Hematopoietic multipotent progenitor cell treated with erythropoietin and hydrocortisone succinate and interleukin-3 and kit ligand, for 15 days (in vitro differentiated cells): ENCODE measurements at places on chromosomes 16 and 17.

GRCh38 chr17:47844814-47845715 lies 4.0 kb upstream of the SCRN2 start:
- no peak for DNase-seq

- no peak for DNase-seq
These were observed 5.0 kb upstream of the KRT13 start for GRCh38 chr17:41510251-41511065.

DNA sequence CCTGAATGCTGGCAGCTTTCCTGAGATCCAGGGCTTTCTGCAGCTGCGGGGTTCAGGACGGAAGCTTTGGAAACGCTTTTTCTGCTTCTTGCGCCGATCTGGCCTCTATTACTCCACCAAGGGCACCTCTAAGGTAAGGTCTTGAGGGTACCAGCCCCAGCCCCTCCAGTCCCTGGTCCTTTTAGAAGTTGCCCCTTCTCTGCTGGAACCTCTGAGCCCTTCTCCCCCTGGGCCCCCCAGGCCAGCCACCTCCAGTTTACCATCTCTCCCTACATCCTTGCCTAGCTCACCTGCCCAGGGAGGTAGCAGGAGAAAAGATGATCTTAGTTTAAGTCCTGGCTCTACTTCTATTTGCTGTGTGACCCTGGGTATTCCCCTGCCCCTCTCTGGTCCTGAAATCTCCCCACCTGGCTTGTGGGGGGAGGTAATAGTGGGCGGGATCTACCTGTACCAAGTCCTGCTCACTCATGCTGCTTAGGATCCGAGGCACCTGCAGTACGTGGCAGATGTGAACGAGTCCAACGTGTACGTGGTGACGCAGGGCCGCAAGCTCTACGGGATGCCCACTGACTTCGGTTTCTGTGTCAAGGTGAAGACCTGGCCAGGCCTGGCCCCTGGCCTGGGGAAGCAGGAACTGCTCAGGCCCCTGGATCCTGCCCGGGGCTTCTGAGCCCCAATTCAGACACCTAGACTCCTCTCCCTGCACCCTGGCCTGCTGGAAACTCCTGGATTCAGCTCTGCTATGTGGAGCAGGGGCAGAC lies 6.5 kb downstream of the GRB7 start:
- DNase-seq, result no peak

DNA sequence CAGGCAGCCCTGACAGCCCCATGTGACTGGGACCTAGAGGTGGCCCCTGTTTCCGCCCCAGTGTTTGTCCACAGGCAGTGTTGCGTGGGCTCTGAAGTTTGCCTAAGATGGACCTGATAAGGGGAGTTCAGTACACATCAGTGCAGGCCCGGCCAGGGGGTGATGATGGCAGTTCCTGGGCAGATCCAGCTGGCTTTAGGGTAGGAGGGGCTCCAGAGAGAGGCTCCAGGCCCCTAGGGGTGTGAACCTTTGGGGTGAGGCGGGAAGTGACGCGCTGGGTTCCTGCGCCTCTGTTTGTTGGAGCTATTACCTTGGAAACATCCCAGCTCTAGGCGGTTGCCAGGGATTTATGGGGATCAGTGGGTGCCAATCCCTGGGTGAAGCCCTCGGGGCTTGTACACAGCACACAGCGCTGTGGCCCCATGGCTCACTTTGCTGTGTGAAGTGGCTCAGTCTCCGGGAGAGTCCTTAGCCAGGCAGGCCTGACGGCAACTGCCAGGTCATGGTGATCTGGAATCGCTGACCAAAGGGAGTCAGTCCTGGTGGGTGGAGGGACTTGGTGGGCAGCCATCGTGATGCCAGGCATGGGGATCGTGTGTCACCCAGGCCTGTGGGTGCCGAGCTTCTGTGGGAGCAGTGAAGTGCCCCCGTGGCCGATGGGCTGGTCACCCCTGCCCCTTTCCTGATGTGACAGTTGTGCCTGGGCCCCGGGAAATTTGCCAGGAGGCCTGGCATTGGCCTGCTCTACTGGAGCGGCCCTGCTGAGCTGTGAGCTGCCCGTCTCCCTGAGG lies 146.1 kb downstream of the SEC14L1 start:
- no peak for DNase-seq
